Stimulated activated CD4-positive, alpha-beta T cell treated with anti-CD3 and anti-CD28 coated beads, Interleukin-1b, Interleukin-23, amount 100 ng/mL, for 1 hour (primary cell): ENCODE measurements at places on chromosomes 6 and 20.

DNA sequence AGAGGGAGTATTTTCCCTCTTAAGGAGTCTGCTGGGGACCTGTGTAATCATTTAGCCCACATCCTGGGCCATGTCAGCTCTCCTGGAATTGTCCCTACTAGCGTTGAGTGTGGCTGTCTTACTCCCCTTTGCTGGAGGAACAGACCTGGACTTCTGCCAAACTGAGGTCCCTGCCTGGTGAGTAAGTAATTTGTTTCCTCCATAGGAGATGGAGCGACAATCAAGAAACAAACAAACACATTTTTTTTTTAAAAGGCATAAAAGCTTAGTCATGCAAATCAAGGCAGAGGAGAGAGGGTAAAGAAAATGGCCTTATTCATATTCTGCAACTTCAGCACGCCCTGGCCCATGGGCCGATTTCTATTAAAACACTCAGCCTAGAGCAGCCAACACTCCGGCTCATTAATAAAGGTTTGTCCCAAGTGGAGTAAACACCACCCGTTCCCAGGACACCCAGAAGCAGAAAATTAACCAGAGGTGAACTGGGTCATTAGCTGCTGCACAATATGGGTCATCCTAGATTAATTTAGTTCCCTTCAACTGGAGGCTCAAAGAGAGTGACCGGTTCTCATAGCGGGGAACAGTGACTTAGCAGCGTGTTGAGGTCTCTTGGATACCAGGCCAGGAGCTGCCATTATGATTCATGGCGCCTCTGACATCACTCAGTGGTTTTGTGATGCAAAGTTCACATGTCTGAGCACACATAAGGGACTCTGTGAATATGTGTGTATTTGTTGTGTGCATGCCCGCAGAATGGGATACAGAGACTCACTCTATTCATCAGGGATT is 165.0 kb upstream of the SULF2 start:
- DNase-seq: no peak

- DNase-seq: no peak
Observed at GRCh38 chr6:38194282-38194572, 374.7 kb downstream of the ZFAND3 start.

DNA sequence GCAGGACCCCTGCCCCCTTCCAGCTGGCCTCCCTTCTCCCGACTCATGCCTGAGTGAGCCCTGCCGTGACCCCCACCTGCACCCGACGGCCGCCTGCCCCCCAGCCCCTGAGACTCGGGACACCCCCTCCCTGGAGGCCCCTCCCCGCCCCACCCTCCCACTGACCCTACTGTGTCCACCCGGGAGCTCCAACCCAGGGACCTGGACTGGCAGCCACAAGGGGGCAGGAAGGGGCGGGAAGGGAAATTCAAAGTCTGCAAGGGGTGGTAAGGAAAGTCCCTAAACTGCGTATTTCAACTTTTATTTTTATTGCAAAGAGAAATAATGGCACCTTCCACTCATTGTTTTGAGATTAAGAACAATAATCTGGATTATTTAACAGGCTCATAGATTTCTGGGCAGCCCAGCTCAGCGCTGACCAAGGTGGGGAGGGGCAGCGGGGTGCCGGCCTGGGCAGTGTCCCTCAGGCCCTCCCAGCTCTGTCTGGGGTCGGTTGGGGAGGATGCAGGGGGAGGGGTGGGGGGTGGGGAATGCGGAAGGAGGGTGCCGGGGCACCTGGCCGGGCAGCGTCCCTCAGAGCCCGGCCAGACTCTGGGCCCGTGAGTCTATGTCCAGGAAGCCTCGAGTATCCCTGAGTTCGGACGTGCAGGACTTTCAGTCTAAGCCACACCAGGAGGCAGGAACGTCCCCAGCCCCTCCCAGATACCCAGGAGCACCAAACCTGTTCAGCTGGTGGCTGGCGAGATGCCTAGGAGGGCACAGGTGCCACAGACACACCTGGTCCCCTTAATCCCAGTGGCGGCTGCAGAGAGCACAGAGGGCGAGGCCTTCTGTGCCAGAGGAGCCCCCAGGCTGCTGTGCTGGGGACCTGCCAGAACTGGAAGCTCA is 1.3 kb upstream of the PTK6 start:
- no peak for DNase-seq

DNA sequence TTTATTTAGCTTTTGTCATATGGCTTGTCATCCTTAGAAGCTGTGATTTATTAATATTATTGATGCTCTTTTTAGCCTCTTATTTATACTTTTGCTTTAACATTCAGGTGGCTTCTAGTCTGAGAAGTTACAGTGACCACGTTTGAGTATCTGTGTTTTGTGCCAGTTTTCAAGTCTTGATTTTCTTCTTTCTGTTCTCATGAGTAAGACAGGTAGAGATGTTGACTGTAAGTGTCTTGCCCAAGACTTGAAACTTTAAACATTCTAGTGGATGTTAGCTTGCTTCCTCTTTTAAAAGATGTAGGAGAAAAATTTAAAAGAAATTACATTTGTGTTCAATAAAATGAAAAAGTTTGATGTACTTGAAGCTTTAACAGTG is 122.6 kb downstream of the LRRC1 start:
- DNase-seq: no peak

DNA sequence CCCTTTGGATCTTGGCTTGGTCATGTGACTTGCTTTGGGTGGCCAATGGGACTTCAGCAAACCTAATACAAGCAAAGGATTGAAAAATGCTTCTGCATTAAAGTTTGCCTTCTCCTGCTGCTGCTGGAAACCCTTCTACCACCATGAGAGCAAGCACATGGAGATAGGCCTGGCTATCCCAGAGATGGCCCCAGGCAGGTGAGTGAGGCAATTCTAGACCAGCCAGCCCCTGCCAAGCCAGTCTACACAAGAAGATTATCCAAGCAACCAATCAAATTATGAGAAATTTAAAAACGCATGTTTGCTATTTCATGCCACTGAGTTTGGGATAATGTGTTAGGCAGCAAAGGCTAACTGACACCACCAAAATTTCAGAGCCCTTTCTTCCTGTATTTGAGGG is 274.3 kb downstream of the TFAP2C start:
- no peak for DNase-seq

DNA sequence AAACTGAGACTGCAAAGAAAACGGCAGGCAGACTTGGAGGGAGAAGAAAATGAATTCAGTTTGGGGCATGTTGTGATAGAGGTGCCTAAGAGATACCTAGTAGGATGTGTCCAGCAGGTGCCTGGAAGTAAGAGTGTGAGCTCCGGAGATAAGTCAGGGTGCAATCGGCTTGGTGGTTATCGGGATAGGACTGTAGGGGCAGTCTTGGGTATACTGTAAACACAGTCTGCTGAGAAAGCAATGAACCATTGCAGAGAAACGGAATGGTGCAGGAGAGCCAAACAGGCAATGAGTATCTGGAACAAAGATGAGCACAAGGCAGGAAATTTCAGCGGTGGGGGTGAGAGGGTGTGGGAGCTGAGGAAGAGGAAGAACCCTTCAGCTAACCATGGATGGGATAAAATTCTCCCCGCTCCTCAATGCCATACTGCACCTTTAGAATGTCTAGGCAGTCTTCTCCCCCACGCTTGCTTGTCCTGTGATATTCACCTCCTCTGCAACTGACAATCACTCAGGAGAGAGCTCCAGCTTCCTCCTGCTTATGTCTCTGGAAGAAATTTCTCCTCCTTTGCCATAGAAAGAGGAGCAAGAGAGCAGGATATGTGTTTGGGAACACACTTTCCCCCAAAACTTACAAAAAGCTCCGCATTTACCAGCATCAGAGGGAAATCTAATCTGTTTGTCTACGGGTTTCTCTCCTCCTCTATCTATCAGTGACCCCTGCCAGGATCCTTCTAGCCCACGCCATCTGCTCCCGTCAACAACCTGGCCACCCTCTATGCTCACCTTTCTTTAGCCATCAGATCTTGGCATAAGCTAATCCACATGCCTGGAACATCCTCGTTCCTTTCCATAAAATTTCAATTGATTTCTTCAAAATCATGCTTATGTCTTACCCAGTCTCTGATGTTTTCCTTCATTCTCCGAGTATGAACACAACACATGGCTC is 381.7 kb upstream of the JARID2 start:
- DNase-seq: no peak

GRCh38 chr6:148779142-148779562 is 32.3 kb downstream of the UST start:
- DNase-seq: no peak
